ENCODE measurements at places on chromosomes 6 and 20.

DNA sequence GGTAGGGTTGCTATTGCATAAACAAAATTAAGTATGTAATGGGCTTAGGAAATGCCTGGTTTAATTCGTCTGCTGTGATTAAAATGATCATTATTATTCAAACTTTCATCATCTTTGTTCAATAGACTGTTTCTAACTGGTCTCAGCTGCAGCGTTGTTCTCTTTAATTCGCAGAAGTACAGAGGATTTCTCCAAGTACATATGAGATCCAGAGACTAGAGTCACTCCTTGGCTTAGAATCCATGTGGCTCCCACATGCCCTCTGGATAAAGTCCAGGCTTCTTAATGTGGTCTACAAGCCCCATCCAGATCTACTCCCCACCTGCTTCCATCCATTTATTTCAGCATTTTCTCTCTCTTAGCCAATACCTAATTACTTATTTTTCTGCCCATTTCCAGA lies 1.1 kb upstream of the ZBTB24 start:
- DNase-seq, result no peak

DNA sequence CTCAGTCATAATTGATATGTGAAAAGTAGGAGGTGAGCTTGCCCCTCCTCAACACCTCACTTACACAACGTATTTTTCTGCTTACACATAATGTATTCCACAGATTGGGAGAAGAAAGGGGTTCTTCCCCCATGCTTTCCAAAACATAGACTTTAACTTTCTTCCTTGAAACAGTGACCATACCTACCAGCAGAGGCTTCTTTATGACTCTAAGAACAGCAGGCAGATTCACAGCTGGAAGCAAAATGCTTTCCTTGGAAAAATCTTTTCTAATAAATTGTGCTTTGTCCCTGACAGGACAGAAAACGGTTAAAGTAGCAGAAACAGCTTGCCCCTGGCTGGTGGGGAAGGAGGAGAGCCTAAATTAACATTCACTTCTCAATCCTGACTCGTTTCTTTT lies 629.1 kb upstream of the IMPG1 start:
- no peak for DNase-seq

GRCh38 chr6:159257846-159258245 lies 88.6 kb downstream of the FNDC1 start:
- no peak for DNase-seq

DNA sequence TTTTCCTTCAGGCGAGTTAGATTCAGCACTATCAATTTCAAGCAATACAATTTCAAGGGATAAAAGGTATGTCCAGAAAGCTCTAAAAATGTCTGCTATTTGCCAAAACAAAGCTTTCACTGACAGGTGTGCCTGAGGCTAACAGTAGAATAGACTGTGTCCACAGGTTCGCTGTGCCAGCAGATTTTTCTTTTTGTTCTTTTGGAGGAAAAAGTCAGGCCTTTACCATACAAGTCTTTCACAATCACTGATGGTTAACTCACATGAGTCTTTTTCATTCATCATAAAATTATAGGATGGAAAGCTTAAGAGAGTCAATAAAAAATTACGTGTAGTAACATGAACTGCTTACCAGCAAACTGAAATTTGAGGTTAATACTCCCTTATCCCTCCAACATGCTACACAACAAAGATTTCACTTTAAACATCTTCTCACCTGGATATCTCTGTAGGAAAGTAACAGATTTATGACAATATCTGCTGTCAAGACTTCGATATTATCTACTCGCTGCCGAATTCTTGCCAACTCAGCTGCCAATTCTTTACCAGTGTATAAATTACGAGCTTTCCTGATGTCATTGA lies 95.4 kb downstream of the MAP3K5 start:
- no peak for DNase-seq

GRCh38 chr6:99093456-99094190 lies 145.9 kb upstream of the FBXL4 start:
- no peak for DNase-seq

DNA sequence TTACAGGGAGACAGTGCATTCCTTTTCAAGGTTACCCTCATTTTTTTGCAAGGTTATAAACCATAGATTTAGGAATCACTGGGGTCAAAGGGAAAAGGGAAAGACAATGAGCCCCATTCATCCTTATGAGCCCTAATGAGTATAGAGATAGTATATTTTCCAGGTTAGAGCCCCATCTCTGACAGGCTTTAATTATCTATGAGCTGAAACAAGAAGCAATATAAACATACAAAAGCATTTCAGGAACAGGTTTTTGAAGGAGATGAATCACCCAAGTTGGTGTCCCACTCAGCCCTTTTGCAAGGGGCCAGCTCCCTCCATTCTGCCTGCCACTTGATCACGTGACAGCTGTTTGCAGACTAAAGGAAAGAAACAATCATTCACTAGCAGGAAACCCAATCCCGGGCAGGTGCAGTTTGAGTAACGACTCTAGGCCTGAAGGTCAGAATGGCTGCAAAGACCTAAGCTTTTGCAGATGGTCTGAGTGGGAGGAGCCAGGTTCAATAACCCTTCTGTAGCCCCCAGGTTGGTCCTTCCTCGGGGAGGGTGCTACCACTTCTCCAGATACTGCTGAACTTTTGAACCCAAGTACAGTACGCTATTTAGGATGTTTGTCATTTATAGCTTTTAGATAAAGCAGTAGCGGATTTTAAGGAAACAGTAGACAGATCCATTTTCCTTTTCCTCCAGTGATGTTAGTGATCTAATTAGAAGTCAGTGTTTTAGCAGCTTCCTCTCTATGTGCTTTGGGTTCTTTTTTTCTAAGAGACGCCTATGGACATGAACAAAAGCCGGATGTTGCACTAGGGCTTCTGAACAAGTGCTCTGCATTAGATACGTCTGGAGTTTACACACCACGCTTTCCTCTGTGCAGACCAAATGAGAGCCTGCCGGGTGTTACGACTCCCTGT lies 253.2 kb downstream of the SOX4 start:
- no peak for DNase-seq

DNA sequence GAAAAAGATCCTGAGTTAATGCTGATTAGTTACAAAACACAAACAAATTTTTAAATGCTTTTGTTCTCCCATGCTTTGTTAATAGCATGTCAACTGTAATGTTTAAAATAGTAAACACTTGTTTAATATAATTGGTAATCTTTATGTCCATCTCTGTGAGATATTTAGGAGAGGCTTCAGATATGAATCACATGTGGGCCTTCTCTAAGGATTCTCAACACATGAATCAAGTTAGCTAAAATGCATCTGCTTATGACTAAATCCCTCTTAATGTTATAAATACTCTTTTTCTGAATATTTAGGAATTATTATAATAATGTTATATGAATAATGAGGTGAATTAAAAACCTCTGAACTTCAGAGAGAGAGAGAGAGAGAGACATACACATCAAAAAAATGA lies 345.9 kb upstream of the MANEA start:
- DNase-seq, result no peak

- DNase-seq, result peak; percentile 2
Measured at GRCh38 chr20:15942130-15942529, 631.1 kb downstream of the KIF16B start.

DNA sequence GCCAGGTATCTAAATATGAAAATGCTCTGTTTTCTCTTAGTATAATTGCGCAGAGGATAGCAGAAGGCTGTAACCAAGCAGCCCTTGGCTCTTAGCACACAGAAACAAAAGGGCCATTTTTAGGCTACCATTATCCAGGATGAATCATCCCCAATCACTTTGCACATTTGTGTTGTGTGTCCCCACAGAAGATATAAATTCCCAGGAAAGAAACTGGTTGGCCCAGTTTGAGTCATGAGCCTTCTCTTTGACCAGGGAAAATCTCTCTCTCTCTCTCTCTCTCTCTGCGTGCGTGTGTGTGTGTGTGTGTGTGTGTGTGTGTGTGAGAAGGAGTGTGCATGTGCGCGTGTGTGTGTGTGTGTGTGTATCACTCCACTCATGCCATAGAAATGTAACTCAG lies 178.5 kb downstream of the FRK start:
- no peak for DNase-seq

- DNase-seq, result no peak
Measured at GRCh38 chr6:167078745-167079144, 44.2 kb upstream of the CCR6 start.

GRCh38 chr20:33656010-33656782 lies 5.9 kb upstream of the C20orf144 start:
- no peak for DNase-seq
